ENCODE measurements at places on chromosomes 2 and 18. TPM values are rescaled to one million over a fixed set of nuclear protein-coding genes. Genes with fewer than 3 reads are reported as not detected.

The SCN3A gene
- total RNA-seq = 0.03 TPM

The ACTG2 gene
- total RNA-seq = 0.24 TPM

The ITGB1BP1 gene
- 105 TPM for total RNA-seq

The DUSP2 gene
- total RNA-seq = 0.80 TPM

The NHEJ1 gene
- total RNA-seq = 28.4 TPM

The SERPINB5 gene
- not detected for total RNA-seq

The CACNB4 gene
- total RNA-seq = 0.35 TPM

The DNAJC5G gene
- not detected for total RNA-seq

The IL36B gene
- total RNA-seq = not detected

The VWA3B gene
- total RNA-seq = not detected

The C2orf15 gene
- total RNA-seq = 1.4 TPM

The PSMA8 gene
- not detected for total RNA-seq

The PRSS56 gene
- total RNA-seq = not detected

The DSEL gene
- total RNA-seq = 1.4 TPM

The CRACDL gene
- total RNA-seq = 1.0 TPM

The PTH2R gene
- not detected for total RNA-seq

The KYNU gene
- total RNA-seq = 165 TPM

The GPR39 gene
- total RNA-seq = 0.32 TPM
